AG20443 (cell line): ENCODE measurements at places on chromosomes 11 and 22.

- DNase-seq = no peak
Measured at GRCh38 chr22:30400159-30400558, 3.3 kb downstream of the SEC14L2 start.

DNA sequence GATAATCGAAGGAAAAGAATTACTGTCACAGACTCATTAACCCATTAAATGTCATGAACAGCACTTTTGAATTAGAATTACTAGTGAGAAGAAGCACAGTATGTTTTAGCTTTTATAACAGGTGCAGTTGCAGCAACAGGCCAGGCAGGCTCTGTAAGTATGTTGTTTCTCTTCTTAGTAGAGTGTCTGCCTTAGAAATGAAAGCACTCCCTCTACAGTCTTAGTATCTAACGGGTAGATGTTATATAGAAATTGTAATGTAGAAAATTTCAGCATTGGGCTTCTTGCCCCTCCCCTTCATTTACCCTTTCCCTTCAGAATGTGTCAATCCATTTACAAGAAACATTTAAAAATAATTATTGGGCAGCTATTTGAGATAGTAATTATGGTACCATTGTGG lies 87.4 kb downstream of the HIPK3 start:
- DNase-seq = no peak

DNA sequence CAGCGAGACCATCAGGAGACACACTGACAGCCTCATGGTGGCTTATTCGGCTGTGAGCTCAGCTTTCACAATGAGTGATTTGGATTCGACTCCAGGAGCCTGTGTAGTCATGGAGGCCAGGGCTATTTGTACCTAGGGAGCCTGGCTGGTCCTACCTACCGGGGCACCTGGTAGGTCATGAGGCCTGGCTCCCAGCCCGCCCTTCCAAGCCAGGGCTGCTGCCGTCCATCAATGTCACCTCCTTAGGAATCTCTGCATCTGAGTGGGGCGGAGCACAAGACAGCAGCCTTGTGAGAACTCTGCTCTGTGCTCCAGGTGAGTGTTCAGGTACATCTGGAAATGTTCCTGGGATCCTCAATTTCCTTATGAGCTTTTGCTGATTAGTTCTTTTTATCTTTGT lies at the start of gene SCGB1D4:
TSS of gene SCGB1D4 (minus strand) at position 101 of the 400 bp plus-strand sequence. CDS start at position 36, 65 bp downstream.
- no peak for DNase-seq

DNA sequence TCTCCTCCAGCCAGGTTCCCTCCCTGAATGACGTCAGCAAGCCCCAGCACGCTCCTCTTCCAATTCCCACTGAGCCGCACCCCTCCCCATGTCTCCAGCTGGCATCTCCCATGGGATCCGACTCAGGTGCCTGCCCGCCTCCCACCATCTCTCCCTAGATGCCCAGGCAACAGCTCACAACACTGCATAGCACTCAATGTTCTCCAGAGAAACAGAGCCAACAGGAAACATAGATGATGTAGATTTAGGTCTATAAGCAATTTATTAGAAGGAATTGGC lies 532.3 kb downstream of the BRD1 start:
- DNase-seq = no peak

GRCh38 chr11:7657306-7658025 lies 15.8 kb downstream of the CYB5R2 start:
- peak; percentile 93 for DNase-seq

- no peak for DNase-seq
Measured at GRCh38 chr11:119316016-119316728, 758 bp downstream of the MCAM start.
